ENCODE measurements at places on chromosomes 2 and 18.

GRCh38 chr18:22791310-22791610 is 141.9 kb upstream of the RBBP8 start:
- no peak for DNase-seq

DNA sequence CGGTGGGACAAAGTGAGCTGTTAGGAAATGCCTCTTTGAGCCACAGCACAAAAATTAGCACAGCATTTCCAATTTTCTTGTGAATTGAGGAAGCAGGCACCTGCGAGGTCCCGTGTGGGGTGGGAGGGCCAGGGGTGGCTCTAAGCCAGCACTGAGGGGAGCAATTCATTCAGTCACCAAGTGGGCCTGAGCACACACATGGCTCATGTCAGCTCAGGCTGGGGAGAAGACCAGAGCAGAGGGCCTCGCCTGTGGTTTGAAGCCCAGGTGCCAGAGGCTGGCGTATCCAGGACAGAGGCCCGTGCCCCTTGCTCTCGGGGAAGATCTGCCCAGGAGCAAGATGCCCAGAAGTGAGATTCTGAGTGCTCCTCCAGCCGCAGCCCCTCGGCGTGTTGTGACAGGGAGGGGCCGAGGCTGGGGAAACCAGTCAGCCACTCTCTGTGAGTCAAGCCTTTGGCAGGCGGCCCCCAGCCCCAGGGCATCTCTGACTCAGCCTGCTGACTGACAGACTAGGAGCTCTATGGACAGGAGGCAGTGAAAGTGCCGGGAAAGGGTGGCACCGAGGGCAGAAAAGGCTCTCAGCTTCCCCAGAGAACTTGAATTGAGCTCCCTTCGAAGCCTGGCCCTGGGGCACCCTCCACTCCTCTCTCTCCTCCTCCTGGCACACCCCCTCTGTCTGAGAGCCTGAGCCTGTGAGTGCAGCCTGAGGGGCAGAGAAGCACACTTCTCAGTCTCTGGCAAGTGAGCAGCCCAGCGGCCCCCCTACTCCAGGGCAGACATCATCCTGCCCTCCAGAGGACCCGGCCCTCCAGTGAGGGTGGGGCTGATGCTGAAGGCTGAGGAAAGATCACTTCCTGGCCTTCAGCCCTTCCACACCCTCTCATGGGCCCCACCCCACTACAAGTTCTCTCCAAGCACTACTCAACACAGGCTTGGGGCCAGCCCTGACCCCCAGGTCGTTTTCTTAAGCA is 32.3 kb downstream of the CYP26B1 start:
- peak; percentile 55 for DNase-seq

DNA sequence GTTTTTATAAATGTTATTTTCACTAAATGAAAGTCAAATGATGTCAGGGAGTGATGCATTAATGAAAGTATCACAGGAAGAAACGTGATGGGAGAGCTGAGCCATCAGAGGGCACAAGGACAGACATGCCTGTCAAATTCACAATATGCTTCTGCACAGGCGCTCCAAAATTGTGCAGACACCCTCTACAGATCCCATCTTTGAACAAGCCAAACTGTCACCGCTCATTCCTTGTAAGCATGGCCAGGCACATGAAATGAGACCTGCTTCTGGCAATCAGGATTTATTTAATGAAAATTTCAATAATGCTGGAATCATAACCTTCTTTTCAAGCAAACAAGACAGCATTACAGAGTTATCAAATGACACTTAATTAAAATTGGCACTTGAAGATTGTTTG is 20.4 kb upstream of the FSHR start:
- no peak for DNase-seq

DNA sequence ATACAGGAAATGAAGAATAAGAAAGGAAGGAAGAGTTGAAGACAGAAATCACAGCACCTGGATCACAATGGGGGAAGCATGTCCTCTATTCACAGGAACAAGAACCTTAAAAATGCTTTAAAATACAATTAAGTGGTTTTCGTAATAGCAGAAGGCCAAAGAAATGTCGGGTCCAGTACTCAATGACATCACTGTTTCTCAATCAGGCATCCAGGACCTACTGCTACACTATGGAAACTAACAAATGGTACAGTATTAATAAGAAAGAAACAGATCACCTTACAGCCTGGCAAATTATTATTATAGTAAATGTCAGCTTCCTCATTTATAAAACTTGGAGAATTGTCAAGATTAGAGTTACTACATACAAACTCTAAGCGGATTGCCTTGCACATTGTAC is 15.8 kb downstream of the HNRNPLL start:
- no peak for DNase-seq

DNA sequence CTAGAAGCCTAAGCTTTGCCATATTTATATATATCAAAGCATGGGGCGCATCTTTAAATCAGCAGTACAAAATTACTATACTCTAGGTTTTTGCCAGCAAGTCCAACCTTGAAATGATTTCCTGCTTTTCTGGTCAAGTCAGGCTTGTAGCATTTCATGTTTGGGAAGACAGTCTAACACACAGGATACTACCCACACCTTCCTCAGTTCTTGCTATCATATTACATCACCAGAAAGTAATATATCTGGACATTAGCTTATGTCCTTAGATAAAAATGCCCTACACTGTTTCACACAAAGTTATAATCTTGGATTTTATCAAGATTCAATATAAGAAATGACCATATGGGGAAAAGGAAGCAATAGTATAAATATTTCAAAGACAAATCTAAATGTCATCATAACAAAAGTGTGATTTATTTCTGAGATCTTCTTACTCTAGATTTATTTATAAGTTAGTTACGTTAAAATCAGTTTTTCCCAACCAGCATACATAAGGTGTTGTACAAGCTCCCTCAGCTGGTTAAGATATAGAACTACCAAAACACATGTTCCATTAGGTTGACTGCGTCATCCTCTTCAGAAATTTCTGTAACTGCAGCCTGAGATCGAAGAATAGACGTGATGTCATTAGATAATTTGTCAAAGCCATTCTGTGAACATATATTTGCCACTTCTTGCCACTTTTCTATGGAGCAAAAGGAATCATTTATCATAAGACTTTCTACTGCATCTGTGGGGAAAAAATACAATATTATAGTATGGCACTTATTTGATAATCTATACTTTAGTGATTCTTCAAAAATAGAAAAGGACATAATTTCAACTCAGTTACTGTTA is 56.6 kb downstream of the CLHC1 start:
- no peak for DNase-seq

DNA sequence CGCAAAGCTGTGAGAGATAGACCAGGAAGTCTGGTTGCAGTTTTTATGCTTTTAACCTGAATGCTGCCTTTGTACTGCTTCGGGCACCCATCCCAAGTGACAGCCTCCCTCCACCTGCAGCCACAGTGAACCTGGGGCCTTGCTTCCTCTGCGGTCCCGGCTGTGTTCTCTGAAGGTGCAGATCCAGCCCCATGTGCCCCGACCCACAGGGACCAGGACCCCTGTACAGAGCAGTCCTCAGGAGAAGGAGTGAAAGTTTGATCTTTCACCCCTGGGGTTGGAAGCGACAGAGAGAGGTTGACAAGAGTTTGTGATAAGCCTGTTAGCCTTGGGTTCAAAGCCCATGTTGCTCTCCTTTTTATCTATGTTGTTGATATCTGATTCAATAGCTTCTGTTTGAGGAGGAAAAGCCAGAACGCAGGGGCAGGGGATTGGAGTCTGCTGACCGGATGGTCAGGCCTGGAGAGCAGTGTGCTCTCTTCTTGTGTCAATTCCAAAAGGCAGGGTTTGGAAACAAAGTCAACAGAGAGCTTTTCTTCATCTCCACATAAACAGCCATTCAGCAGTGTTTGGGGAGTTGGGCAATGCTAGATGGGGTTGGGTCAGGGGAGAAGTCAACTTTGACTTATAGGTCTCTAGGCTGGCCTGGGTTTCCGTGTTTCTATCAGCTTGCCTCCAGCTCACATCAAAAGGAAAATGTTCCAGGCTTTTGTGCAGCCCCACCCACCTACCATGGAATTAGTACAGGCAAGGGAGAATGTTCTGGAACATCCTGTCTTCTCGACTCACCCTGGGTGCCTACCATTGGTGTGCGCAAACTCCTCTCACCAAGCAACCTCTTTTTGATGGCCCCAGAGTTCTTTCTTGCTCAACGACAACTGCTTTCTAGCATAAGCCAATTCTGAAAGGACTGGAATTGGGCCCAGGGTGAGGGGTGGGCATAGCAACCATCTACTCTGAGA is 214.9 kb downstream of the ALPK2 start:
- DNase-seq: no peak

DNA sequence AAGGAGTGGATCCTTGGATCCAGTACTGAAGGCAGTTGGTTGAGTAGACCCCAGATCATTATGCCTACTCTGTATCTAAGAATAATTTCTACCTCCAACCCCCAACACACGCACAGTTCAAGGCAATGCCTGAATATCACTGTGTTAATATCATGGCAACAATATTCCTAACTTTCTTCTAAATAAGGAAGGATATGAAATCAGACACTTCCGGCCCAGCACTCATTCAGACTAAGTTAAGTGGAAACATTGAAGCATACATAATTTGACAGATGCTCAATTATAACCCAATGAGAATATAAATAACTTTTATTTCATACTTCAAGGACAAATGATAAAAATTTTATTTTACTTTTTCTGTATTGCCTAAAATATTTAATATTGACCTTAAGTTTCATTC is 153.6 kb upstream of the COL3A1 start:
- DNase-seq: no peak

GRCh38 chr18:50742952-50743351 is 76.9 kb downstream of the MRO start:
- DNase-seq: no peak

- no peak for DNase-seq
Observed at GRCh38 chr18:36101943-36102342, 27.2 kb downstream of the SLC39A6 start.

DNA sequence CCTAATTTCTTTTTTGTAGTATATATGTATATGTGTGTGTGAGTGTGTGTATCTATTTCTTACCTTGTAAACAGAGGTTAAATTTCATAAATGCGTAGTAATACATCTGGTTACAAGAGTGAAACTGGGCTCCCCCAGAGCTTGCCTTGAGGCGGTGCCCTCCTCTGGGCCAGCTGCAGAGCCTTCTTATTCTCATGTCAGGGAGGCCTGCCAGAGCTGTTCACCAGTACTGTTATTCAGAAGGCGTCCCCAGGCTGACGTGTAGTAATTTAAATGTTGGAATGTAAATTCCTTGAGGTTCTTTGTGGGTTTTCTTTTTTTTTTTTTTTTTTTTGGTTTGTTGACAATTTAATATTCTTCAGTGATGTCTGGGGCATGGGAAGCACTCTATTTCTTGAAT is 11.2 kb downstream of the COPS8 start:
- no peak for DNase-seq

GRCh38 chr2:44186810-44187209 is 18.1 kb downstream of the PPM1B start:
- DNase-seq: no peak

- DNase-seq: no peak
Observed at GRCh38 chr2:161306919-161307318, 1.3 kb upstream of the PSMD14 start.

- no peak for DNase-seq
Observed at GRCh38 chr2:185894223-185894622, 155.6 kb downstream of the FSIP2 start.

- DNase-seq: no peak
Observed at GRCh38 chr2:203673933-203674332, 32.5 kb upstream of the CD28 start.

Measured in ascending aorta (tissue), 2 donors.